Stimulated activated CD8-positive, alpha-beta memory T cell treated with anti-CD3 and anti-CD28 coated beads, Interleukin-2, amount 100 ng/mL, for 1 hour (primary cell): ENCODE measurements at places on chromosomes 7 and 10.

DNA sequence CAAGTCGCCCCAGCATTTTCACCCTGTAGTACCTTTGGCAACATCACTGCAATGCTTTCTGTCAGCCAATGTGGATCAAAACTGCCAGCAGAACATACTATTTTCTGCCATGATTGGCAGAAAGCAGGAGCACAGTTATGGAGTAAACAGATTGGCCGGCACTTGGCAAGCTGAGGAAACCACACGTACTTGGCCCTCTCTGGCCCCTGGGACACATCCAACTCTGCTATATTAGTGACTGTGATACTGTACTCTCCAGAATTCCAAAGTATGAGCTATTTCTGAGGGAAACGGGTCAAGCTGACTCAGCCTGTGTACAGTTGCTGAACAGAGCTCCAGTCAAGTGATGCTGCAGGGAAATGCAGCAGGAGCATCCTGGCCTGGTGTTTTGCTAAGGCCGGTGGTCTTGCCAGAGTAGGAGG, 39.8 kb upstream of the LANCL2 start:
- DNase-seq = no peak

DNA sequence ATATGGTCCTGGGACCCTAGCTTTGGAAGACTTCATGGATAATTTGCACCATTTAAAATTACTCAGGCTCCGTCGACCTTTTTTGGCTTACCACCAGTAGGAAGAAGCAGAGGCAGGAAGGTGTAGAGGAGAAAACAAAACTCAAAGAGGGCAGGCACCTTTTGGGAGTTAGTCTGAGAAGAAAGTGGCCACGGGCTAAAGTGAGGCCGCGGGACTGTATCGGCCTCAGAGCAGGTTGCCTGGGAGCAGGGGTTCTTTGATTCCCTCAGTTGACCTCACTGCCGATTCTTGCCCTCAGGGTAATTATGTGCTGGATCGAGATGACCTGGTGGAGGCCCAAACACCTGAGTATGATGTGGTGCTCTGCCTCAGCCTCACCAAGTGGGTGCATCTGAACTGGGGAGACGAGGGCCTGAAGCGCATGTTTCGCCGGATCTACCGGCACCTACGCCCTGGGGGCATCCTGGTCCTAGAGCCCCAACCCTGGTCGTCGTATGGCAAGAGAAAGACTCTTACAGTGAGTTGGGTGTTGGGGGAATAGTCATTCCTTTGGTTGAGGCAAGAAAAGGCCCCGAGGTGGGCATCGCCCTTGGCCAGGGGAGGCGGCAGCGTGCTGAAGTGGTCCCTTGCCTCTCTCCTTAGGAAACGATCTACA, 3.1 kb downstream of the MEPCE start:
- DNase-seq = no peak

DNA sequence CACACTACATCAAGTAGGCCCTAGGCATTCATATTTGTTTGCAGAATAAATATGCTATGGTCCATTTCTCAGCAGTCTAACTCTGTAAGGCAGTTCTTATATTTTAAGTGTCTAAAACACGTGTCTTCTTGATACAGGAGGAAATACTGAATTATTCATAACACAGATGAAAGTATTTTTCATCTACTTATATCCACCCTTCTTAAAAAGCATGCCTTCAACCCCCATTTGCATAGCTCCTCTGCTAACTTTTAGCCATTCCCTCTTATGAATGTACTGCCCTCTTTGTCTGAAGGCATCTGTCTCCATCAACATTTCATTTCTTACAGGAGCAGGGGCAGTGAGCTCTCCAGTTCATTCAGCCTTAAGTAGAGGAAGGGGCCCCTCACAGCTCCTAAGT, 57.7 kb downstream of the ZFAND4 start:
- no peak for DNase-seq

DNA sequence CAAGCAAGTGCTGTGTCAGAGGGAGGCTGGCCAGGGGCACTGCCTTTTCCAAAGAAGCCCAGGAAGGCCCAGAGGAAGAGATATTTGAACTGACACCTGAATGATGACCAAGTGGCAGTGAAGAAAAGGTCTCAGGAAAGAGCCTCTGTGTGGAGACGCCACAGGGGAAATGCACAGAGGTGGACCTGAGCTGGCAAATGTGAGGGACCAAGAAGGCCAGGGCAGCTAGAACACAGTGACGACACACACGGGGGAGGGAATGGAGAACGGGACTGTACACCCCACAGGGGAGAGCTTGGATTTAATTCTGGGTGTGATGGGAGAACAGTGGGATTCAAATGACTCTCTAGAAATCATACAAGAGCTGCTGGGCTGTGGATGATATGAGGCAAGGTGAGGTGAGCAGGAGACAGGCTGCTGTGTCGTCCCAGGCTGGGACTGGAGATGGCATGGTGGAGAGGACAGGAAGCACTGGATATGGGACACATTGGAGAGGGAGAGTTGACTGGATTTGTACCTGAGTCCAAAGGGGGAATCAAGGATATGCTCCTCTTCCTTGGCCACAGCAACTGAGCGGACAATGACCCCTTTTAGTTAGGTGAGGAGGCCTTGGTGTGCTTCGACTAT, 84.2 kb upstream of the DDC start:
- DNase-seq = no peak

- DNase-seq = no peak
These were observed 44.5 kb downstream of the FOXK1 start for GRCh38 chr7:4726566-4726965.

- DNase-seq = no peak
These were observed 63.2 kb downstream of the WNT2 start for GRCh38 chr7:117259615-117260014.

DNA sequence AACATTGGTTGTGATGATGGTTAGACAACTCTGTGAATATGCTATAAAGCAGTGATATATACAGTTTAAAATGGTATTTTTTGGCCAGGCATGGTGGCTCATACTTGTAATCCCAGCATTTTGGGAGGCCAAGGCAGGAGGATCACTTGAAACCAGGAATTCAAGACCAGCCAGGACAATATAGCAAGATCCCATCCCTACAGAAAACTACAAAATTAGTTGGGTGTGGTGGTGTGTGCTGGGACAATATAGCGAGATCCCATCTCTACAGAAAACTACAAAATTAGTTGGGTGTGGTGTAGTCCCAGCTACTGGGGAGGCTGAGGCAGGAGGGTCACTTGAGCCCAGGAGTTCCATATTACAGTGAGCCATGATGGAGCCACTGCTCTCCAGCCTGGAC, 27.5 kb upstream of the MSMB start:
- DNase-seq = no peak

GRCh38 chr10:68406111-68406814, 814 bp downstream of the RUFY2 start:
- no peak for DNase-seq

- DNase-seq = no peak
These were observed 69.1 kb downstream of the DIP2C start for GRCh38 chr10:620417-620816.
